ENCODE measurements at places on chromosomes 5 and 9.

- no peak for DNase-seq
These were observed 2.0 kb downstream of the KLHL9 start for GRCh38 chr9:21333226-21333625.

DNA sequence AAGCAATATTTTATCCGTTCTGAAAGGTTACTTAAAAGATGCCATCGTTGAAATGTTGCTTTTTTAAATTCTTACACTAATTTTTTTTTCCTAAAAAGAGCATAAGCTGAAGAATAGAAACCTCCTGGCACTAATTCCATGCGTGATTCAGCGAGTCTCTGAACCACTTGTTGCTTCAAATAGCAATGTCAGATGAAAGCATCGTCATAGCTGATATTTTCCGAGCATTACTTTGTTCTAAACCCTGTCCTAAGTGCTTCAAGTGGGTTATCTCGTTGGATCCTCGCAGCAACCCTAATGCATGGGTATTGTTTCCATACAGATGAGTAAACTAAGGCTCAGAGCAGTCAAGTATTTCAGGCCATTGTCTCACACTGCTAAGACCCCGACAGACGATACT, 79.7 kb downstream of the CDH6 start:
- no peak for DNase-seq

DNA sequence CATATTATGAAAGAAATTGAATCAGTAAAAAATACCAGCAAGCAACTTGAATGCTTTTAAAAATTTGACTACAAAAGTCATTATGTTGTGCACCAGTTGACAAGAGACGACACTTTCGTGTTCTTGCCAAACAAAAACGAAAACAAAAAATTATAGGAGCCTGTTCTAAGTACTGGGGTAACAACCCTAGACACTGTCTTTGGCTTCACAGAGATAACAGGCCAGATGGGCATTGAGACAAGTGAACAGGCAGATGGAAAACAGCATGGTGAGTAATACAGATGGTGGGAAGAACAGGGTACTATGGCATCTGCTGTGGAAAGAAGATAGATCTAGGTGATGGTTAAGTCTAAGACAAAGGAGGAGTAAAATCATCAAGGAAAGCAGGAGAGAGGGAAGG, 99.0 kb downstream of the CDH12 start:
- no peak for DNase-seq

DNA sequence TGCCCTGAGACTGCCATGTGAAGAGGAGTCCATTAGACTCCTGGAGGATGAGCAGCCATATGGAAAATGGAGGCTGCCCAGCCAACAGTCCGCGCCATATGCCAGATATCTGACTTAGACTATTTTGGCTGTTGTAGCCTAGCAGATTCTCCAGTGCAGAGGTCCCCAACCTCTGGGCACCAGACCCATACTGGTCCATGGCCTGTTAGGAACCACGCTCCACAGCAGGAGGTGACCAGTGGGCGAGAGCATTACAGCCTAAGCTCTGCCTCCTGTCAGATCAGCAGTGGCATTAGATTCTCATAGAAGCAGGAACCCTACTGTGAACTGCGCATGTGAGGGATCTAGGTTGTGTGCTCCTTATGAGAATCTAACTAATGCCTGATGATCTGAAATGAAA, 851.9 kb downstream of the NR2F1-AS1 start:
- DNase-seq: no peak

- DNase-seq: no peak
These were observed 1108.3 kb upstream of the DMAC1 start for GRCh38 chr9:8907868-8908267.

DNA sequence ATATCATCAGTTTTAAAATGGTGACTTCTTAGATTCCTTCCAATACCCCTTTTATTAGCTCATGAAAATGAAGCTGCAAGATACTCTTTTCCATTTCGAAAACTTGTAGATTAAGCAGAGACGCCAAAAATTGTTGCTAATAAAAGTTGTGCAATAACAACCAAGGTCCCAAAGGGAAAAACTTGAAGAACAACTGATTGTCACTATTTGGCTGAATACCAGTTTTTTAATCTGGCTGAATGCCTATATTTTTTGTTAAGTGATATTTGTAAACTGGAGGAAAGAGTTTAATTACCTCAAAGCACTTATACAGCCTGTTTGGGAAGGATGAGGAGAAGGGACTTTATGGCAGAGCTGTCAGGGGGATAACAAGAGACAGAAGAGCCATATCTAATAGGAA, 14.6 kb downstream of the C5orf58 start:
- no peak for DNase-seq

- DNase-seq: no peak
These were observed 158.3 kb downstream of the SNCAIP start for GRCh38 chr5:122470365-122470764.

GRCh38 chr5:167269146-167269545, 1022.3 kb upstream of the WWC1 start:
- no peak for DNase-seq

- DNase-seq: no peak
These were observed 450.4 kb upstream of the CTNND2 start for GRCh38 chr5:12354686-12355085.

GRCh38 chr9:93575796-93576257, 557 bp upstream of the PHF2 start:
- no peak for DNase-seq

GRCh38 chr9:31394015-31394473, 990.4 kb upstream of the ACO1 start:
- no peak for DNase-seq

- no peak for DNase-seq
These were observed 2.0 kb downstream of the RNF44 start for GRCh38 chr5:176535101-176535663.

DNA sequence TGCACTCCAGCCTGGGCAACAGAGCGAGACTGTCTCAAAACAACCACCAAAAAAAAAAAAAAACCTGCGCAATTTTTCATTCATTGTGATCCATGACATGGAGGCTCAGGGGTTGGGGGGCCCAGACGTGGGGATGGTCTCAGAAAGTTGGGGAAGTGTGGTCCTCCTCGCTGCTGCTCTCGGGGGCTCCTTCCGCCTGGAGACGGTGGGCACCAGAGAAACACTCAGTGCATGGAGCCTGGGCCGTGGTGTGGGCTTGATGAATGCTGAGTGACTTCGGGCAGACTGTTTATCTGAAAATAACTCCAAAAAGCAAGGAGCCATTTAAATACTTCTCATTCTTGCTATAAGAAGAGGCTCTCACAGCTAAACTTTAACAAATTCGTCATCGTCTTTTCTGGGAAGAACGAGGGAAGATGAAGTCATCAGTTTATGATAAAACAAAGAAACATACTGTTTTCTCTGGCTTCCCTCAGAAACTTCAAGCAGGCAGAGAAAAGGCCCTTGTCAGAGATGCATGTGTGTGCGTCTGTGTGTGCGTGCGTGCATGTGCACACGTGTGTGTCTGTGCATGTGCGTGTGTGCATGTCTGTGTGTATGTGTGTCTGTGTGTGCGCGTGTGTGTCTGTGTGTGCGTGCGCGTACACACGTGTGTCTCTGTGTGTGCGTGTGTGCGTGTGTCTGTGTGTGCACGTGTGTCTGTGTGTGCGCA, 35.0 kb downstream of the RASGEF1C start:
- DNase-seq: peak; percentile 8

- DNase-seq: no peak
These were observed 32.4 kb downstream of the CYSTM1 start for GRCh38 chr5:140207250-140207964.

GRCh38 chr9:76900884-76901440, 5.0 kb downstream of the PRUNE2 start:
- DNase-seq: no peak

GRCh38 chr9:462606-463005, 247.9 kb downstream of the DOCK8 start:
- DNase-seq: no peak

- no peak for DNase-seq
These were observed 15.6 kb upstream of the ADRB2 start for GRCh38 chr5:148810823-148811222.

DNA sequence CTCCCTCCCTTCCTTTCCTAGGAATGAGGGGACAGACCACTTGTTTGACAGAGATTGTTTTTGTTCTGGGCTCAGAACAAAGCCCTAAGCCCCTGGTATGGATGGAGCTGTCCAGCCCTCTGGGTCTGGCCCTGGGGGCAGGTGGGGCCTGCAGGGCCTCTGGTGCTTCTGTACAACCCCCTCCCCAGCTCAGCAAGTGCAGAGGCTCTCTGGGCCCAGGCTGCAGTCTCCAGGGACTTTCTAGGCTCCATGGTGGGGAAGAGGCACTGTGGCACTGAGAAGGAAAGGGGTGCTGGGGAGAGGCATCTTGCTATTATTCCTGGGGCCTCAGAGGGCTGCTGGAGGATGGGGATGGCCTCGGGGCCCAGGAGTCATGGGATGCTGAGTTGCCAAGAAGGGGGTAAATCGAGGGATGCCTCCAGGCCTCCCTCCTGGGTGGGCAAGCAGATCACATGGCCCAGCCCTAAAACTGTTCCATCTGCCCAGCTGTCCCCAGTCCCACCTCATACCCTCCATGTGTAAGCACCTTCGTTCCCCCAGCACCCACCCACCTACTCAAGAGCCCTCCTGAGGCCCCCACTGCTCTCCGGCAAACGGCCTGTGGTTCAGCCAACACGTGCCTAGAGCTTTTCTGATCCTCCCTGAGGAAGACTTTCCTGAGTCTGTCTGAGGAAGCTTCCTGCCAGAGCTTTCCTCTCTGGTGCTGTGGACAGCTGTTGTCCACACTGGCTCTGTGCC, 225.7 kb downstream of the CACNA1B start:
- DNase-seq: no peak

DNA sequence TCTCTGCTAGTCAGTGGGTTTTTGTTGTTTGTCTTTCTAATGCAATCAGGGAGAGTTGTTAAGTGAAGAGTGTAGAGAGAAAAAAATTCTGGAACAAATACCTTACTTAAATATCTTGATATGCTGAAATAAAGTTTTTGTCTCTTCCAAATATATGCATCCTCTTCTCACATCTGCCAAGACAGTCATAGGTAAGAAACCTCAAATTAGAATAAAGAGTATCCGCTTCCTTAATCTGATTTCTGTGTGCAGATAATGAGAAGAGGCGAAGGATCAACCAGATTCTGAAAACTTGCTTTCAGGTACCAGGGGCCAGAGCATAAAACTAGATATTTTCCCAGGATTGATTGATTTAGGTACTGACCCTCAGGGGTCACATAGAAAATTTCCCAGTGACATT, 11.3 kb upstream of the IL6ST start:
- no peak for DNase-seq

DNA sequence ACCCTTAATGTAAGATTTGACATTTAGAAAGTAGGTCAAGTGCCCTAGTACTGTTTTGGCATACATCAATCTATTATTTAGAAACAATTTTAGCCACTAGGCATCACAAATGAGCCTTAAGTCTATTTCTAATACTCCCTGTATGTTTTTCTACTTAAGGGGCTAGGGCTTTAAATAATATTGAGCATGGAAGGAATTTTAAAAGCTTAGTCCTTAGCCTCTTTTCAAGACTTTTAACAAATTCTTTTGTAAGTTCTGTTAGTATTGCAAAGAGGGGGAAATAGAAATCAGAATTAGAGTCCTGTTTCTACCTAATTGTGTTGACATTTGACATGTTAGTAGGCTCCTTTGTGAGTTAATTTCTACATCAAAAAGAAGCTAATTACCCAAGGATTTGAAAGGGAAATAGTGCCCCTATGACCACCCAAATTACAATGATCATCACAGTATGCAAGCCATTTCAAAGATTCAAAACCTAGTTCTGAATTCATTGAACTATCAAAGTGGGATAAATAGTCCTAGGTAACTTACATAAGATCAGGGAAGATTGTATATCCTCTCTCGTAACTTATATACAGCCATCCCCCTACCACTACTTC, 647.8 kb upstream of the ACO1 start:
- DNase-seq: no peak

GRCh38 chr9:97594381-97594921, 38.7 kb downstream of the TSTD2 start:
- no peak for DNase-seq

DNA sequence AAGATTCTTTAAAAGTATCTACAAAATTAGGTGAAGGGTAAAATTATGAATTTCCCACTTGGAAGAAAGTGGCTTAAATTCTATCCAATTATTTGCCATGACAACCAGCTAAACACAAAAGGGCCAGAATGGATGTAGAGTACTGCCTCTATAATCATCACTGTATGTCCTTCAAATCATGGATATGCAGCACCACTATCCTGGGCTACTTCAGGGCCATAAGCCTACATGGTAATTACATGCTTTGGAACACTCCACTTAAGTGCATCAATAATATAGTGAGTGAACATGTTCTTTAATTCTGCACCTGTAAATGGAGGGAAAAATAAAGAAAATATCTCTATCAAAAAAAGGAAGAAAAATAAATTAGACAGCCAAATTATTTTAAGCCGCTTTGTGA, 575.2 kb downstream of the ISL1 start:
- no peak for DNase-seq

DNA sequence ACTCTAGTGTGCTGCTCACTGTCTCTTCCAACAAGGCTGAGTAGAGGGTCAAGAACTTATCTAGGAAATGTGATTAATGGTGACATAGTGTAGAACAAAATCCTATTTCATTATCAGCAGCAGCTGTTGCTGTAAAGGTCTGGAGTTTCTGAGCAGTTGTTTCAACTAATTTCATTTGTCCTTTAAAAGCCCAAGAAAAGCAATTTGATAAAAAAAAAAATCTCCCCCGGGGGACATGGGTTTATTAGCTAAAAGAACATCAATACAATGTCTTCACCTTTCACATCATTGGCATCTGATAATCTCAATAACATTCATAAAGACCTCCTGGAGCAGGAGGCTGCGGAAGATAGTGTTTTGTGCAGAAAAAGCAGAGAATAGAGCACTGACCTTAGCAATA, 468.1 kb downstream of the KCTD16 start:
- no peak for DNase-seq

DNA sequence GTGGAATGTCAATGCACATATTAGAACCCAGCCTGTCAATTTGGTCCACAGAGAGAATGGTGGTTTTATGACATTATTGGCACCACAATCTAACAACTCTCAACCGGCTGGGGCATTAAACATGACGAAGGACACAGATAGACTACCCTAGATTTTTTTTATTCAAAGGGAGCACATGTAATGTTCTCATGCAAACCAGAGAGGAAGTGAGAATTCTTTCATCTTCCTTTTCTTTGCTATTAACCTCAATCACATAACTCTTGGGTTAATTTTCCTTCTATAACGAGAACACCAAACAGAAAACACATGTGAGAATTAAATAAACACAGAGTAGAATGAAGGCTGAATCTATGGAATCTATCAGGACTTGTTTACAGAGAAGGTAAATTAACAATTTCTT, 94.9 kb upstream of the TNC start:
- no peak for DNase-seq

DNA sequence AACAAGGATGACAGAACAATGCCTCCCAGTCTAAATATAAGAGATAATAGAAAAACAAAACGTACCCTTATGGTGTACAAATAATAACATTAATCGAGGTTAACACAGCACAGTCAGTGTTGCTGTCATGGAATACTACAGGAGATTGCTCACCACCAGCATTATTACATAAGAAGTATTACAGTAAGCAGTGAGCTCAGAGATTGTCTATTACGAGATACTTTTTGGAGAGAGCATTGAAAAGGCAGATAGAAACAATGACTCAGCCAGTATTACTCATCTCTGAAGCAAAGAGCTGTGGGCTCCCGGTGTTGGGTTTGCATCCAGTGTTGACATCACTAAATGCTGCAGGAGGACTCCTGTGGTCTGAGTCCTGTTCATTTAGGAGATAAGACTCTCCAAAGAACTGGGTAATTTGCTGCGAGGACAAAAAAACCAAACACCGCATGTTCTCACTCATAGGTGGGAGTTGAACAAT, 191.9 kb upstream of the SEMA6A start:
- no peak for DNase-seq
